ENCODE measurements at places on chromosomes 7 and 10.

- no peak for DNase-seq
Observed at GRCh38 chr10:71754562-71754961, 18.8 kb downstream of the VSIR start.

GRCh38 chr7:149770728-149771636 is 2.4 kb downstream of the ZNF467 start:
- no peak for DNase-seq

DNA sequence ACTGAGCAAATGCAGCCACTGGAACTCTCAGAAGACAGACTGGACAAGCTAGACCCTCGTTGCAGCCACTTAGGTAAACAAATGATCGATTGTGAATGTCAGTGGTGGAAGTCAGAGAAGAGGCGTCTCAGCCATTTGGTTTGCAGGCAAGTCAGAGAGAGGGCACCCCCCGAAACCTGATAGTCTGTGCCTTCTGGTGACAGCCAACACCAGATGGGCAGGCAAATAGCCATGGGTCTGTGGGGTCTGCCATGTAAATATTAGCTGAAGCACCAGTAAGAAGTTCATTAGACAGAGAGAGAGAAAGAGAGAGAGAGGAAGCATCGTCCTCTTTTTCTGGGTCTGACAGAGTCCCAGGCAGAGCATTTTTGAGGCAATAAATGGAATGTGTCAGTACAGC is 5.4 kb downstream of the PPP1R17 start:
- DNase-seq, result no peak

DNA sequence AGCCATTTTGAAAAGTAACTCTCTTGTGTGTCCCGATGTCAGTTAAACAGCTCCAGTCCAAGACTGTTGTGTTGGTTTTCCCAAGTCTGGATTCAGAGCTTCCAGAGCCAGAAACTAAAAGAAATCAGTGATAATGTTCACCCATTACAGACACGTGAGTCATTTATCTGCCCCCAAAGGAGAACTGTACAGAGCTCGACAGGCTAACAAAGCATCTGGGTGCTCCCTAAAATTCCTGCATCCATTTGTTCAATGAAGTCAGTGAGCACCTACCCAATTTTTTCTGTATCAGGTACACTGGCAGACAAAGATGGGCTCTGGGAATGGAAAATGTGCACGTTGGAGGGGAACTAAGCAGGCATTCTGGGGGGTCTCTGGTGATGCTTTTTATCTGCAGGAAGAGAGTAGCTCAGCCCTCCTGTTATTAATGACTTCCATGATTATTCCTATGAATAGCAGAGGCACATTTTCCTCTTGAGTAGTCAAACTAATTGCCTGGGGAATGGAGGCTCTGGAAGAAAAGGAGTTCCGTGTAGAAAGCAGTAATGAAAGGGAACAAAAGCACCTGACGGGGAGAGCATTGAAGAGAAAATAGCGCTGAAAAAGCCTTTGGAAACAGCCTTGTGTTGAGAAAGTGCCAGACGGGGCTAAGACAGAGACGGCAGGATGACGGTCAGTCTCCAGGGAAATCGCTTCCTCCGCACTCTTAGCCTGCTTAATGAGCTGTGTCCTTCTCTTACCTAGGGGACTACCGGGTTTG is 75.3 kb downstream of the GAD2 start:
- DNase-seq, result no peak

DNA sequence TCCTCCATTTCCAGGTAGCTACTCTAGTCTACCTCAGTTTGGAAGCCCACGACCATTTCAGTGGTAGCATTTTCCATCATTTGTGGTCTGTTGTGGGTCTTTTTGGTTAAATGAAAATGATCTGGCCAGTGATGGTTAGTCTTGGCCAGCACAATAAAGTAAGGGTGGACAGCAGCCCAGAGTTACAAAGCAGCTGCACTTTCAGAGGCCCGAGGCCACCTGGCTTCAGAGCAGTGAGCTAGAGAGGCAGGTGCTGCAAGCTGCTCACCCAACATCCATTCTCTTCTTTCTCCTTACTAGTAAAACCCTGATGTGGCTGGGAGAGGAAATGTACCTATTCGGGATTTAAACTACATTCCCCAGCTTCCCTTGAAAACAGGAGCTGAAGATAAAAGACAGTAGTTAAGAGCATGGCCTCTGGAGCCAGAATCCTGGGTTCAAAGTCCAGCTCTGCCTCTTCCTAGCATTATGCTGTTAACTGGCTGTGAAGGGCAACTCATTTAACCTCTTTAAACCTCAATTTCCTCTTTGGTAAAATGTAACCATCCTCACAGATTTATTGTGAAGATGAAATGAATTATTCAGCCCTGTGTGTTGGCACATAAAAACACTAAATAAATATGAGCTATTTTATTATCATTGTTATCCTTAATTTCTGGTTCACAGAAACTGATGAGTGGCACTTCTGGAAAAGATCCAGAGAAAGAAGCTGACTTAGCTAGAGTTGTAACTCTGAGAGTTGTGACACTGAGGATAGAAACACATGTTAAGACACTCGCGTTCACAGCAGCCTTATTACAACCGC is 517.4 kb downstream of the PARD3 start:
- no peak for DNase-seq

DNA sequence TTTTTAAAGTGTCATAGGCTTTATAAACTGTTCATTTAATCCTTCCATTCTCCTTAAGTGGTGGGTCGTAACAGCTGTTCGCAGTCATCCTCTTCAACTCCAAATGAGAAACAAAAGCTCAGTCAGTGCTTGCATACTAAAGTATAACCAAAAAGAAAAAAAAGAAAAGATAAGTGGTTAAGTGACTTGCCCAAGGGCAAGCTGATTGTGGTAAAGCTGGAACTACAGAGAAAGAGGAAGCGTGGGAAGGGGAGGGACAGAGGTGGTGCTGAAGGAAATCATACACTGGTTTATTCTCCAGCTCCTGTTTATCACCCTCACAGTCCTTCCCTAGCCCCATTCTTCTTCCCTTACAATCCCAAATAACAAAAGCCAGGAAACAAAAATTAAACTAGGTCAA is 29.6 kb downstream of the IDE start:
- peak; percentile 24 for DNase-seq

DNA sequence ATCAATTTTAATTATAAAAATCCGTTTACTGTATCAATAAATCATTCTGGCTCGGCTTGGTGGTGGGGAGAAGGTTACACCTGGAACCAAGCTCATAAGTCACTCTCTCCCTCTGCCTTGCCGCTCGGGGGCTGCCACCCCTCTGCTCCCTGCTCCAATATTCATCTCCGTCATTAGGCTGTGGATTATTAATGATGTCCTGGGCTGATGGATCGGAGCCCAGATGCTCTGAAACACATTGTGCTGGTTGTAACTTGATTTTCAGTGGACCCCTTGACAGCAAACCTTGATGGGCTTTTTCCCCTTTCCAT is 314.2 kb downstream of the PLXNA4 start:
- DNase-seq, result no peak

- DNase-seq, result no peak
Observed at GRCh38 chr7:119271147-119271779, 1001.7 kb upstream of the KCND2 start.

DNA sequence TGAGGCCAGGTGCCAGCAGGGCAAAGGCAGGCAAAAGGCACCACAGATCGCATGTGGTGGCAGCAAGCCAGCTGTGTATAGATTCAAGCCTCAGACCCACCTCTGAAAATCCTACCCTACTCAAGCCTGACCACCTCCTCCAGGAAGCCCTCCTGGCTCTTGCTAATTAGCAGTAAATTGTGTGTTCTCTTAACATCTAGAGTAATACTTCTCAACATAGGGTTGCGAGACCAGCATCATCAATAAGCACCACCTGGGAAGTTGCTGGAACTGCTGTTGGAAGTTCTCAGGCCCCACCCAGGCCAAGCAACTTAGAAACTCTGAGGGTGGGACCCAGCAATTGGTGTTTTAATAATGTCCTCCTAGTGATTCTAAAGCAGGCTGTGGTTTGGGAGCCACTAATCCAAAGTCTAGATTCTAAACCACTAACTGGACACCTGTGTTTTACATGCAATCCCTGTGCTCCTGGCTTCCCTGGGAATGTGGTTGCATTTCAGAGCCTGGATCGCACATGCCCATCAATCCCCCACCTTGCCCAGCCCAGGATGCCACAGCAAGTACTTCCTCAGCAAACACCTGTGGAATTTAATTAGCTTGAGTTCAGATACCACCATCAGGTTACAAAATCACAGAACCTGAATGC is 46.2 kb downstream of the KCNMA1 start:
- DNase-seq, result no peak

DNA sequence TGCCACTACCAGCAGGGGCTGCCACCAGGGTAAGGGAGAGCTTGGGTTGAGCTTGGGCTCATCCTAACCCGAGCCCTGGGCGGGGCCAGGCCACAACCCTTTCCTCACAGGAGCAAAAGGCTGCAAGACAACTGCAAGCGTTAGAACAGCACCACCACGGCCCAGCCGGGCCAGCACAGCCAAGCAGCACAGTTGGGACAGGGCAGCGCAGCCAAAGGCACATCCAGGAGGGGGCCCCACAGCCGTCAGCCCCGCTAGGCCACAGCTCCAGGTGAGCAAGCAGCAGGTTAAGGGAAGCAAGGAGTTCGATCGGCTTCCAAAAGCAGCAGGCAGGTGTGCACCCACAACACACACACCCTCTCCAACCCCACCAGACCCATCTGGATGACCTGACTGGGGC is 7.0 kb upstream of the NDST2 start:
- DNase-seq, result no peak

DNA sequence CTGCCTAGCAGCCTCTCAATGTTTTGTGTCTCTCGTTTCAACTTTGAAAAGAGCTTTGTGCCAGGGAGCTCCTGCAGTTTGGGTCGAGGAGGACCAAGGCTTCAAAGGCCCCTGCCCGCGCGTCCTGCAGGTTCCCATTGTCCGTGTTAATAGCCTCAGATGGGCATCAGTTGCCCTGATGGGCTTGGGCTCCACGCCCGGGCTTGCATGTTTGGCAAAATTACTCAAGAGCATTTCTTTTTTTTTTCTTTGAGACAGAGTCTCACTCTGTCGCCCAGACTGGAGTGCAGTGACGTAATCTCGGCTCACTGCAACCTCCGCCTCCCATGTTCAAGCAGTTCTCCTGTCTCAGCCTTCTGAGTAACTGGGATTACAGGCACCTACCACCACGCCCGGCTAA is 636.6 kb downstream of the SDK1 start:
- DNase-seq, result no peak

GRCh38 chr7:158264881-158265742 is 322.5 kb downstream of the PTPRN2 start:
- no peak for DNase-seq

GRCh38 chr7:4629287-4629895 is 52.7 kb upstream of the FOXK1 start:
- DNase-seq, result no peak

- DNase-seq, result no peak
Observed at GRCh38 chr7:70312336-70312735, 714.1 kb downstream of the AUTS2 start.

DNA sequence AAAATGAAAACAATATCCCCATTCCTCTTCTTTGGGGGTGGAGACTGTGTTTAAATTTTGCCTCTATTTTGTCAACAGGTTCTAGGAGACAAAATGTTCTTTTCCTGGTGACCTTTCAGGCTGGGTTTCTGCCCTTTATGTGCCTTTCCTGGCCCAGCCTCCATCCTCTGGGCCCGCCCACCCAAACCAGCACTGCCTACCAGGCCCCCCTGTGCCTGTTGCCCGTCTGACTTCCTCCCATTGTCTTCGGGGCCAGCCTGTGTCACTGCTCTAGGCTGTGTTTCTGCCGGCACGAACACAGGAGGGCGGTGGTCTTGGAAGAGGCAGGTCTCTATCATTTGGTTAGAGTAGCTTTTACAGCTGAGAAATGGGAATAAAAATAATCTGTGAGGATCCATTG is 13.9 kb downstream of the TSPAN14 start:
- no peak for DNase-seq

DNA sequence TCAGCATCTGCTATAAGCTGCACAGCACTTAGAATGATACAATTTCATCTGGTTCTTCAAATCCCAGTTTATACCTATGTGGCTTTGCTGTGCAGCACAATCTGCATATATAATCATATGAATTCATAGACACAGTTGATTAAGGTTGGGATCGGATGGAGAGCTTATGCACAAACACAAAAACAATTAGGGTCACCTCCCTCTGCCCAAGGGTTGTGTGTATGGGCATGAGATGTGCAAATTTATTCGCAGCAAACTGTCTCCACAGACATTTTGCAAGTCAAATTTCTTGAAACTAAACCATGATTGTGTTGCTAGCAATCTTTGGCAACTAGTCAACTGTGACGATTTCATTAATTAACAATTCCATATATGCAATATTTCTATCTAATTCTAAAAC is 955.7 kb downstream of the SORCS3 start:
- DNase-seq, result no peak

DNA sequence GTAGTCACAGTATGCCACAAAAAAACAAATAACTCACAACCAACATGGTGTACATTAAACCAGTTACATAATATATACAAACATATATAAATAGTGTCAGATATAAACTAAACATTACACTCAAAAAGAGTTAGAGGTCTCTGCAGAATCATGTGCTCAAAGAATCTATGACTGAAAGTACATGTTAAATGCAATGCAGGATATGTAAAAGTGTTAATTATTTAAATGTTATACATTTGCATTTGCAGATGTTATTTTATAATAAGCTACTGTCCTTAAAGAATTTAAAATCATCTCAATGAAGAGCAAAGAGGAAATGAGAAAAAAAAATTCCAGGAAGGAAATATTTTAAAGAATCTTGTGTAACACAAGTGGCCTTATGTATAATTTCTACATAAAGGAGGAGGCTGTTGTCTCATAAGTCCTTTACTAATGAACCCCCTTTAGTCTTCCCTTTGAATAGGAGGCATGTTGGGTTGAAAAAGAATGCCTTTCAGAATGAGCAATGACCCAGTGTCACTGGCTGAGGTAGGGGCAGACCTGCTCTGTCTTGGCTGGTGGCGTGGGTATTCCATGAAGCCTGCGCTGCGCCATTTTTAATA is 148.9 kb downstream of the ITGA8 start:
- no peak for DNase-seq

GRCh38 chr10:112279433-112279832 is 3.8 kb upstream of the TECTB start:
- no peak for DNase-seq

GRCh38 chr10:77410523-77410922 is 227.1 kb downstream of the KCNMA1 start:
- DNase-seq, result no peak

DNA sequence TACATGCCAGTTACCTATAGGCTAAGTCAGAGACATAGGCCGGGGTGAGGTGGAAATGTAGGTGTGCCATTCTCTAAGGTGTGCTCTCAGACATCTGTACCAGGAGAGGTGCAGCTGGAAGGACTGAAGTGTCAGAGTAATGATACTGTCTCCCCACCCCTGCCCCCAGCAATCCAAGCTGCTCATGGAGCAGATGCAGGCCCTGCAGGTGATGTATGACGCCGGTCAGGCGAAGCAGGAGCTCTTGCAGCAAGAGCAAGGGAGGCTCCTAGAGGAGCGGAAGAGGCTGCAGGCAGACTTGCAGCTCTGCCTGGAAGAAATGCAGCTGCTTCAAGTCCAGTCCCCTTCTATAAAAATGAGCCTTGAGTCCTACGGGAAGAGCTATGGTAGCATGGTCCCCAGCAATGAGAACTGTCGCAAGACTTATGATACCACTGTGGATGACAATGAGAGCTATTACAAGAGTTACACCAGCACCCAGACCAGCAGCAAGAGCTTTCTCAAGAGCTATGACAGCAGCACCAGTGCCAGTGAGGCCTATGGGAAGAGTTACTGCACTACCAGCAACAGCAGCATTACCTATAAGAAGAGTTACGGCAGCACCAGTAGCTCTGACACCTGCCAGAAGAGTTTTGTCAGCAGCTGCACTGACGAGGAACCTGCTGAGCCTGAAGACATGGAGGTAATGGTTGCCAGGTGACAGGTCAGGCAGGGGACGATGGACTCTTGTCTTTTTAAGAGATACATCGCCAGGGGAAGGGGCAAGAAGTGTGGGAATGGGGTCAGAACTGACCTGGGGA is 18.4 kb upstream of the FLNC start:
- DNase-seq, result no peak
